ENCODE measurements at places on chromosomes 11 and 22.

DNA sequence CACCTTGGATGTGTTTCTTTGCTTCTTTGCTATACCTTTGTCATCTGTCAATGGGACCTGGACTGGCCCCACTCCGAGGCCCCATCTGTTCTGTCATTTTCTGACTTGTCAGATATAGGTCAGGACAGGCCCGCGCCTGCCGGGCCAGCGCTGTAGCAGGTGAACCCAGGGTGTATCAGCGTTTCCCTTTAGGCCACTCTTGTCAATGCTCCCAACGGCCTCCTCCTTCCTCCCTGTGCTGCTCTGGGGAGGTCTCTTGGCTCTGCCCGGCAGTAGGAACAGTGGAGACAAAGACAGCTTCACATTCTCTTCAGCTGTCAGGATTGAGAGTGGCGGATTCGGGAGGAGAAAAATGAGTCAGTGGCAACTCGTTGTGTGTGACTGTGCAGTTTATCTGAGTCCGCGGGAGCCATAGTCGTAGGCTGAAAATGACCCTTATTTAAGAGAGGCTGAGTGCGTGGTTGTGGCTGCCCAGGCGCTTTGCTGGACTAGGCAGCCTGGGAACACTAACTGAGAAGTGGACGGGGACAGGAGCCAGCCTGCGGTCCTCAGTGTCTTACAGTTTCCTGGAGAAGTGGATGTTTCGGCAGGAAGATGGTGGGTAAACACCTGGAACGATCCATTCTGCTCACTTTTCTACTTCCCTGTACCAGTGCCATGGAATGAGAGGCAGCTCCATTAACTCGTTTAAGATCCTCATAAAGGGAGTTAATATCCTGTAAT is 102.3 kb downstream of the PRR5L start:
- DNase-seq: no peak

DNA sequence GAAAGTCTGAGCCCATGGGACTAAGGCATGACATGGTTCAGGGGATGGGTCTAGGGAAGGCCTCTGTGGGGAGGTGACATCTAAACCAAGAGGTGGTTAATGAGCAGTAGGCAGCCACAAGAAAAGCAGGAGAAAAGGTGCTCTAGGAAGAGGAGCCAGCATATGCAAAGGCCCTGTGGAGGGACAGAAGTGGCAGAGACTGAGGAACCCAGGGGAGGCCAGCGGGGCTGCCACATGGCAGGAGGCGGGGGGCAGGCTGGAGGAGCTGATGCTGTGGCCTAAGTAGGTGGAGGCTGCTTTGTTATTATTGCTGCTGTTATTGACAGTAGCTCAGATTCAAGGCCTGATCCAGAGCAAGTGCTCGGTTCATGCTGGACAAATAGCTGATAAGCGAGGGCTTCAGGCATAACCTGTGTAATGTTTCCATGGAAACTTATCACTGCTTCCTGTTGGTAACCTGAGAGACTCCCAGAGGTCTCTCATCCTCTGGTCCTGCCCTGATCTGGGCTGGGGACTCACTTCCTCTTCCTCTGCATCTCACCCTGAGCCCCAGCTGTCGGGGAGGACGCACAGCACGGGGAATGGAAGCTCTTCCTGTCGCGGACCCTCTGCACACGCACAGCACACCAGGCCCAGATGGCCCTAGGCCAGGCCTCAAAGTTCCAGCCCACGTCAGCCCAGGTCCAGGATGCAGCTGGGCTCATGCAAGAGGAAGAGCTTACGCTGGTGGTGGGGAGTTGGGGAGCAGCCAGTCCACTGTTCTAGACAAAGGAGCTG is 75.2 kb upstream of the TP53I11 start:
- no peak for DNase-seq

- DNase-seq: no peak
Observed at GRCh38 chr22:25060522-25061071, 108.1 kb downstream of the KIAA1671 start.

- peak; percentile 77 for DNase-seq
Observed at GRCh38 chr11:61797263-61797944, 4.7 kb downstream of the FEN1 start.

DNA sequence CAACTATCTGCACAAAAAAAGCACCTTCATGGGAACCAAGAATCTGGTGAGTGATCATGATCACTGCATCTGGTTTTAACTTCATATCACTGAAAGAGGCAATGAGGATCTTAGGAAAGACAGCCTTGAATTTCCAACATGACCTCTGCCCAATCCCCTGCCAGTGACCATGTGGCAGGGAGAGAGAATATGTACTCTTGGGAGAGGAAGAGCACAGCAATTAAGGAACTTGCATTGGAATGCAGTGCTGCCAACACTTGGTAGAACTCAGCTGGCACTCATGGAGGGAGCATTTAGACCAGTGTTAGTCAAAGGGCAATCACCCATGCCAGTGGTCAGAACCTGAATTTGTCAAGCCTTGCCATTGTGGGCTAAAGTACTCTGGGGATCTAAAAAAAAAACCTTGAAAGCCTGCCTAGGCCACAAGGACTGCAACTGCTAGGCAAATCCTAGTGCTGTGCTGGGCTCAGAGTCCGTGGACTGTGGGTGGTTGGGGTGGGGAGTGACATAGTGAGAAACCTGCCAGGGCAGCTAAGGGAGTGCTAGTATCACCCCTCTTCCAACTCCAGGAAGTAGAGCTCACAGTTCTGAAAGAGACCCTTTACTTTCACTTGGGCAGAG is 23.1 kb downstream of the JRKL start:
- DNase-seq: peak; percentile 6

DNA sequence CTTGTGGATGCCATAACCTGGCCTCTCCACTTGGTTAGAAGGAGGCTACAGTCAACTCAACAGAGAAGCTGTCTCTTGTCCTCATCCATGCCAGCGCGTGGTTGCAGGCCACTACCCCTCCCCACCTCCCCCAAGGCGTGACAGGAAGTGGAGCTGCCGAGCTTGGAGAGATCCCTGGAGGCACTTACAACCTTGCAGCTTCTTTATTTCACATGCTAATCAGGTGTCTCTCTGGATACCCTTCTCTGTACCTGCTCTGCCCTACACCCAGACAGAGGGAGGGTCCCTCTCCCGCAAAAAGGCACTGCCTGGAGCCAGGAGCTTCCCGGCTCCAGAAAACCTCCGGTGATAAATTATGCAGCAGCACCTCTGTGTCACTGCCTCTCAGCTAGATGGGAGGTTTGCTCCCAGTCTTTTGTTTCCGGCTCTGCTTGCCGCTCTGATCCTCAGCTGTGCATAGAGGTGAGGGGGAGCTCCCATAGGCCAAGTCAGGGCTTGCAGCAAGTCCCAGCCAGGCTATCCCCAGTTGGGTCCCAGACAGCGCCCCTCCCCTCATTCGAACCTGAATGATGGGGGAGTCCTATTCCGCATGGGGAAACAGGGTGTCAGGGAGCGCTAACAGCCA is 5.7 kb downstream of the LRP4 start:
- no peak for DNase-seq

GRCh38 chr22:44365832-44366231 is 53.1 kb upstream of the SHISAL1 start:
- DNase-seq: no peak

GRCh38 chr11:111635706-111636045 is 33.4 kb downstream of the SIK2 start:
- DNase-seq: peak; percentile 79

DNA sequence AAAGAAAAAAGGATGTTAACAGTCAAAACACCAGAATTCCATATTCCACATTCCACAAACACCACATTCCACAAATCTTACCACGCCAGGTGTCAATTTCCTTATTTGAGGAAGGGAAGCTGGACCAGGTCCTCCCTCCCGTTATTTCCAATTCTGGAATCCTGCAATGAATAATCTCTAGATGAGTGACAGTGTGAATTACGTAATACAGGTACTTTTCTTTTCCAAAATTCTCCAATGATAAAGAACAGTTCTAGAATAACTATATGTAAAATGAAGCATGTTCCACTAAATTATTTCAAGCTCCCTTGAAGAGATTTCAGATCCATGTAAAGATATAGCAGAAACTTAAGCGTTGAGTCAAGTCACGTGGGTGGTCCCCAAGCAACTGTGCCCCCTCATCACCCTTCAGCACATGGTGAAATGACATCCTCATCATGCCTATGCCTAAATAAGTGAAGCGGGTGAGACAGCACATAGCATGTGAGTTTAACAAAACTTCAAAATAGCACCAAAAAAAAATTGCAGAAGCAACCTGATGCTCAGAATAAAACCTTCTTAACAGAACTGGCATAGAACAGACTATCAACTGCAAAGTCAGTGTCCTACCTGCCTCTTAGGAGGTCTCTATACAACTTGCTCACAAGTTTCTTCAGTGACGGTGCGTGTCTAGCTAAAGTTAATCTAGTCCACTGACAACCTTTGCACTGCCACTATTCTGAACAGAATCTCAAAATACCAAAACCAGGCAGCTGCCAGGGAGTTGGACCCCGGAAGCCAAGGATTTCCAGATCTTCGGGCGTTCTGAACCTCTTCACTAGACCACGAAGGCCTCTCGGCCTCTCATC is 876 bp downstream of the NFRKB start:
- DNase-seq: peak; percentile 40

DNA sequence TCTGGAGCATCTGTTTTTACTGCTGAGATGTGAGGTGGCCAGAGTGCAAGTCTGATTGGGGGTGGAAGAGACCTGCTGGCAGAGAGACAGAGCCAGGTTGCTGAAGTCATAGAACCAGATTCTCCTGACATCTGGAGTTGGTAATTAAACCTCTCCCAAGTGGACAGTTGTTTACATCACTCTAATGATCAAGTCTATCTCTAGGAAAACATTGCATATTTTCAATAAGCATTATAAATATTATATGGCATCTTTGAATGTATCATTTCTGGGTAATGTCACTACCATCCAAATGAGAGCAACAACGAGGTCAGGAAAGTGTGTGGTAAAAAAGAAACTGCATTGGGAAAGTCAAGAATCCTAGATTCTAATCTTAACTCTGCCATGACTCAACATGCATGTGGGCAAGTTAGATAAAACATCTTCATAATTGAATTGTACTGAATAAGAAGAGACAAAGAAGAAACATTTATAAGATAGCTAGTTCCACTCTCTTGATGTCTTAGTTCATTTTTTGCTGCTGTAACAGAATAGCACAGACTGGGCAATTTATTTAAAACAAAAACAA is 351.2 kb upstream of the API5 start:
- DNase-seq: no peak

GRCh38 chr11:46505741-46506482 is 87.9 kb downstream of the AMBRA1 start:
- no peak for DNase-seq

DNA sequence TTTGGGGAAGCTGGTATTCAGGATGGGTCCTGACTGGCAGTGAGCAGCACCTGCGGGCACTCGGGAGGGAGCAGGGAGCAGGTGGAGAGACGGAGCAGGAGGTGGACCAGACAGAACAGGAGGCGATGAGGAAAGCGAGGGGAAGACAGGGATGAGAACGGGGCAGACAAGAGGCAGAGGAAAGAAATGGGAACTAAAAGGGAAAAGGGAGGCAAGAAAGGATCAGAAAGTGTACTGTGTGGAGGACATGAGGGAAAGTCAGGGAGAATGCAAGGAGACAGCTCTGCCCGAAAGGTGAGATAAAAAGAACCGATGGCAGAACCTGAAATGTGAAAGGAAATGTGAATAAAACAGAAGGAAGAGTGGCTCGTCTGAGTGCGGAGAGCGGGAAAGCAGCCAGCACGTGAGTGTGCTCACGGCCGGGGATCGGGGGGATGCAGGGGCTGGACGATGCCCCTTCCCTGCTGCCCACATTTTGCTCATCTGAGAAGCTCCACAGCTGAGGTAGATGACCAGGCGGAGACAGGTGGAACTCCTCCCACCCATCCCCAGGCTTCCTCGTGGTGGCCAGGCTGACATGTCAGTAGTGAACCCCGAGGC is 494.4 kb upstream of the B3GAT1 start:
- DNase-seq: no peak

DNA sequence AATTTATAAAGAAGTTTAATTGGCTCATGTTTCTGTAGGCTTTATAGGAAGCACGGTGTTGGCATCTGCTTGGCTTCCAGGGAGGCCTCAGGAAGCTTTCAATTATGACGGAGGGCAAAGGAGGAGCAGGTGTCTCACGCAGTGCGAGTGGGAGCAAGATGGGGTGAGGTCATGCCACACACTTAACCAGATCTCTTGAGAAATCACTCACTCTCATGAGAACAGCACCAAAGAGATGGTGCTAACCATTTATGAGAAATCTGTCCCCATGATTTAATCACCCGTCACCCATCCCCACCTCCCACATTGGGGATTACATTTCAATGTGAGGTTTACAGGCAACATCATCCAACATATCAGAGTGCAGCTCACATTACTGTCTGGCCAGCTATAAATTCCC is 103.5 kb downstream of the ARHGAP8 start:
- DNase-seq: no peak

DNA sequence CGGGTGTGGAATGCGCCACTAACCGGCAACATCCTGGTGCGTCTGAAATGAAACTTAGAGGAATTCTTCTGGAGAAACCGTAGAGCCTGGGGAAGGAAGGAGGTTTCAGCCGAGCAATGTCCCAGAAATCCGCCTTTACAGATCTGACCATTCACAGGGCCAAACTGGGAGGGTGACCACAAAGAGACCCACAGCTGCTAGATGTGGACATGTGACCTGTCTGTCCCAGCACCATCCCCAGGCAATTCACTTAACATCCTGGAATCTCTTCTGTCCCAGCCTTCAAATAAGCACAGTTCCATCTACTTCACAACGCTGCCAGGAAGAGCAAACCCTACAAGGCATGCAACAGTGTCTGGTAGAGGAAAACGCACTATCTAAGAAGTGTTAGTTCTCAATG is 9.8 kb downstream of the MCAT start:
- no peak for DNase-seq

DNA sequence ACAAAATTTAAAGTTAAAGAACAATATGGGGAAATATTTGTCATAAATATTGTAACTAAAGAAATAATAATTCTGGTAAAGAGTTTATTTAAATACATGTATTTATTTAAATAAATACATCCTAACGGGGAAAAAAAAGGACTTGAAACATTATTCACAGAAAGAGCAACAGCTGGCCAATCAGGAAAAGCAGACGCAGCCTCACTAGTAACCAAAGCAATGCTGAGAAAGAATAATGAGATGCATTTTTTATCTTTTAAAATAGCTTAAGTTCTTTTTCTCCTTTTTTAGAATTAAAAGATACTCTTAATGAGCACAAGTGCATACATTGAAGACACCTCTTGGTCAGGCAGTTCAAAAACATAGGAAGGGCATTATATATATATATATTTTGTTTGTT is 2.6 kb upstream of the LTO1 start:
- DNase-seq: no peak
